Transverse colon (tissue), 4 donors: ENCODE measurements at places on chromosomes 13 and 19.
A peak's percentile ranks its signal among the peaks of the same experiment; 100 is the strongest.

DNA sequence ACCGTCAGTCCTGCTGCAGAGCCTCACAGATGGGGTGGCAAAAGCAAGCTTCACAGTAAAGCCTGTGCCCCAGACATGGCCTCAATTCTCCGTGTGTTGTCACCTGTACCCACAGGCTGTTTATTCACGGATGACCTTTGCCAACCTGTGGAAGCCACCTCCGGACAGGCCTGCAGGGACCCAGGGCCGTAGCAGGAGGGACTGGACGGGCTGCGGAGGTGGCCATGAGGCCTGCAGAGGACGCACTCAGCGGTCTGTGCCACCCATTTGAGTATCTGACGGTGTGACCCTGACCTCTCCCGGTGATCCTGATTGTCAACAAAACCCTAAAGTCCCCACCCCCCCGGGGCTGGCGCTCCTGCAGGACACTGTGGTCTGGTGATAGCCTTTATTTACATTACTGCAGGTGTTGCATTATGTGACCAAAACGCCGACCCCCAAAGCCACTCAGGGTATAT lies 7.8 kb upstream of the KLF16 start:
- no peak for DNase-seq

GRCh38 chr13:80921971-80922370 lies 581.0 kb upstream of the SPRY2 start:
- no peak for DNase-seq

DNA sequence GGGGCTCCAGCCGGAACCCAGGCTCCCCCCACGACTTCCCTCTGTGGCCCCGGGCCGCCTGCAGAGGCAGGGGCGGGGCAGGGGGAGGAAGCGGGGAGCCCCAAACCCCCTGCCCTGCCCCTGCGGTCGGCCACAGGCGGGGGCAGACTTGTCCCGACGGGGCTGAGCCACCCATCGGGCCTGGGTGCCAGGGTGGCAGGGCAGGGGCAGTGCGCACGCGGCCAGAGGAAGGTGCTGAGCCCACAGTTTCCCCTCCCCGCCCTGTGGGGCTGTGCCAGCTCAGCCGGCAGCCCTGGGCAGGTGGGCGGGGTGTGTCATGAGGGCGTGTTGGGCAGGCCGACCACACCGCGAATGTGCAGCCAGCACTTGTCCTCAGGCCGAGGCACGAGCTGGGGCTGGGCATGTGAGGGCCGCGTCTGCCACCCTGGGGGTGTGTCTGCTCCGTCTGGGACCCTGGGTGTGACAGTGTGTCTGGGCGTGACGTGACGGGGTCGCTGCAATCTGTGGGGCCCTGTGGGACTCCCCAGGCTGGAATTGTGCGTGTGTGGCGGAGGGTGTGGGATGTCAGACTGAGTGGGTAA lies 17.7 kb downstream of the CCDC97 start:
- peak; percentile 88 for DNase-seq

GRCh38 chr19:13078897-13079541 lies 23.6 kb downstream of the LYL1 start:
- peak; percentile 64 for DNase-seq
